ENCODE measurements at places on chromosomes 7 and 10. TPM values are rescaled to one million over a fixed set of nuclear protein-coding genes. Genes with fewer than 3 reads are reported as not detected.

SPDYE2B gene
- total RNA-seq = not detected

AP5Z1 gene
- 37.7 TPM for total RNA-seq

MICU1 gene
- 50.7 TPM for total RNA-seq

TRIM56 gene
- total RNA-seq = 5.2 TPM

GLI3 gene
- total RNA-seq = 0.91 TPM

FKBP6 gene
- total RNA-seq = not detected

LRIT1 gene
- total RNA-seq = not detected

CH25H gene
- total RNA-seq = 0.55 TPM

EXOSC1 gene
- total RNA-seq = 59.1 TPM

SEMA4G gene
- total RNA-seq = 0.42 TPM

TMEM184A gene
- 3.2 TPM for total RNA-seq

COL28A1 gene
- total RNA-seq = not detected

METTL27 gene
- 0.91 TPM for total RNA-seq

PTCD1 gene
- total RNA-seq = 2.2 TPM

PLEKHS1 gene
- 0.03 TPM for total RNA-seq

DAGLB gene
- total RNA-seq = 23.4 TPM

MMP21 gene
- not detected for total RNA-seq

EPDR1 gene
- total RNA-seq = 58.1 TPM

ZNF789 gene
- total RNA-seq = 3.1 TPM

PSPH gene
- 41.0 TPM for total RNA-seq

GPR15LG gene
- not detected for total RNA-seq

GCK gene
- 0.13 TPM for total RNA-seq

- DNase-seq = no peak
These were observed 23.7 kb upstream of the ITGB1 start for GRCh38 chr10:32981760-32982159.

DNA sequence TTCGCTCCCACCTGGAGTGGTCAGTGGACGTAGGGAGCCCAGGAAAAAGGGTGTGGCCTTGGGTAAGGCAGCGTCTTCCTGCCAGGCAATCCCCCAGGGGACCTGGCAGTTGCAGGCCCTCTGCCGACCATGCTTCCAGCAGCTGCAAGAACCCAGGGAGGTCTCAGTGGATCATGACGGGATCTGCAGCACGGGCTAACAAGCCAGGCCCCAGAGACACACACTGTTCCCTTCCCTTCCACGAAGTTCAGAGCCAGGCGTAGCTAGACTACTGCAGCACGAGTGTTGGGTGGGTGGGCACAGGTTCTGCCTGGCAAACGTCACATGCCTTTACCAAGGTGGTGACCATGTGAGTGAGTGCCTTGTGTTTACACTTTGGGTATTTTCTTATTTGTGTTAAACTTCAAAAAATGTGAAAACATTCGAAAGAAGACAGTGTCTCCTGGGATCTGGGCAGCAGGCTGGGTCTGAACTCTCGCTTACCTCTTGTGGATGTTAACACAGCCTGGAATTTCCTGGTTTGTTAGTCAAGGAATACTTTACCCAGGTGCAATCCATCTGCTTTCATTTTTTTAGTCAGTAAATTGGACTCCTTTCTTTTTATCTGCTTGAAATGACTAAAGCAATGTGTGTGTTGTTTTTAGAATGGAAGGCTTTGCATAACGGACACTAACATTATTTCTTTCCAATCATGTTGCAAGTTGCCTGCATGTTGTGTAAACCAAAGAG lies 48.2 kb upstream of the VIPR2 start:
- no peak for DNase-seq

- no peak for DNase-seq
These were observed 691.3 kb downstream of the SORCS1 start for GRCh38 chr10:106473129-106473685.

- peak; percentile 35 for DNase-seq
These were observed 53.1 kb downstream of the INPP5A start for GRCh38 chr10:132590752-132591121.

GRCh38 chr10:11689945-11690736 lies 52.0 kb upstream of the ECHDC3 start:
- no peak for DNase-seq

- DNase-seq = peak; percentile 77
These were observed 26.6 kb upstream of the KAT6B start for GRCh38 chr10:74799721-74800221.

GRCh38 chr10:72762042-72762441 lies 70.1 kb downstream of the MCU start:
- DNase-seq = no peak

- peak; percentile 65 for DNase-seq
These were observed 1.3 kb upstream of the GFRA1 start for GRCh38 chr10:116274064-116274904.

- DNase-seq = peak; percentile 78
These were observed 1.9 kb downstream of the SLC29A4 start for GRCh38 chr7:5284304-5285281.

- peak; percentile 75 for DNase-seq
These were observed 97.8 kb downstream of the HIPK2 start for GRCh38 chr7:139679731-139680594.

DNA sequence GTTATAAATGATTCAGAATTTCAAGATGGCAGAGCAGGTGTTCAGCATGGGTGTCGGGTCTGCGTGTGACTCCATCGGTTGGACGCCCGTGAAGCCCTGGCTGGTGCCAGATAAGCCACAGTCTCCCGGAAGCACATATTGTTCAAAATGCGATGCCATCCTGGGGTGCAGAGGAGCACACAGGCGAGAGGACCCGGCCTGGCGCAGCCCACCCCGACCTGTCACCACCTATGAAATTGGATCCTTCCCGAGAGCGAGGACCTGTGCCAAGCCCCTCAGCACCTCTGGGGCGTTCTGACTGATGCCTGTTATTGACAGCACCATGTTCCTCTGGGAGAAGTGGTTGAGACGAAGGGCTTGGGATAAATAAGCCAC lies 110.1 kb downstream of the ACTR3B start:
- DNase-seq = no peak

GRCh38 chr7:116802144-116802745 lies 60.1 kb upstream of the CAPZA2 start:
- DNase-seq = no peak

DNA sequence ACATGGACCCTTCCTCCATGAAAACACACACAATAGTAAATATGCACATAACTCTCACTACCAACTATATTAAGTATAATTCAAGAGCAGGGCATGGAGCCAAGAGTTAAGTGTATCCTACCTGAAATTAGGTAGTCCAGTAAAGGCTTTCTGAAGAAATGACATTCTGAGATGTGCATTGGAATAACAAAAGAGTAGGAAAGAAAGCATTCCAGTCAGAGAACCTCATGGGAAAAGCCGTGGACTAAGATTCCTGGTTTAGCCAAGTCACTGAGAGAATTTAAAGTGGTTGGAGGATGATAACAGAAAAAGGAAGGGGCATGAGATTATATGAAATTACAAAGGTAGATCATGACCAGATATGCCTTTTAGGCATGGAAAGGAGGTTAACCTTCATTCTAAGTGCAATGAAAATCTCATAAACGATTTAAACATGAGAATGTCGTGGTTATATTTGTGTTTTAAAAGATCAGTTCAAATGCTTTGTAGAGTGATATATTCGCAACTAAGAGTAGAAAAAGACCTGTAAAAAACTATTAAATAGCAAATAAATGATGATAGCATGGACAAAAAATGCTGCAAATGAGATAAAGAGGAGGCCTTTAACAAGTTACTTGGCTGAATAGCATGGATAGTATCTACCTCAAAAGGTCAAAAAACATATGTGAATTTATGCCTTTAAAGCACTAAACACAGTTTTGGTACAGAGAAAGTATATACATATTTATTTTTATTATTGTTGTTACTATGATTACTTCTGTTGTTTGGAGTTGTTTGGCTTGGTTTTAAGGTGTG lies 767.4 kb upstream of the GHITM start:
- no peak for DNase-seq

- no peak for DNase-seq
These were observed 257.7 kb upstream of the NFE2L3 start for GRCh38 chr7:25894002-25894901.

DNA sequence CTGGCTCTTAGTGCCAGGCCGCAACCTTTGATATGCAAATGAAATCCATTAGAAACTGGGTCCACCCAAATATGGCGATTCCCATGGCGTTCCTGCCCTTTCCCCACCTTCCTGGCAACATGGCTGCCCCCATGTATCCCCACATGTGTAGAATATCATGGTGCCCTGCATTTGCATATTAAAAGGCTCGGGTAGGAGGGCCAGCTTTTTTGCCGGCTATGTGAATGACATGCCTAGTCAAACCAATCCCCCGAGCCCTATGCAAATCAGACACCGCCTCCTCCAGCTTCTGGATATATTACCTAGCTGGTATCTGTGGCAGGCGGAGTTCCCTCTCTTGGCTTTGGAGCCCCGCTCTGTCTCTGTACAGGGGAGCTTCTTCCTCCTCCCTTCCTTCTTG lies 18.3 kb downstream of the MMS19 start:
- no peak for DNase-seq

GRCh38 chr10:92846854-92847201 lies 1.5 kb upstream of the EXOC6 start:
- DNase-seq = no peak

DNA sequence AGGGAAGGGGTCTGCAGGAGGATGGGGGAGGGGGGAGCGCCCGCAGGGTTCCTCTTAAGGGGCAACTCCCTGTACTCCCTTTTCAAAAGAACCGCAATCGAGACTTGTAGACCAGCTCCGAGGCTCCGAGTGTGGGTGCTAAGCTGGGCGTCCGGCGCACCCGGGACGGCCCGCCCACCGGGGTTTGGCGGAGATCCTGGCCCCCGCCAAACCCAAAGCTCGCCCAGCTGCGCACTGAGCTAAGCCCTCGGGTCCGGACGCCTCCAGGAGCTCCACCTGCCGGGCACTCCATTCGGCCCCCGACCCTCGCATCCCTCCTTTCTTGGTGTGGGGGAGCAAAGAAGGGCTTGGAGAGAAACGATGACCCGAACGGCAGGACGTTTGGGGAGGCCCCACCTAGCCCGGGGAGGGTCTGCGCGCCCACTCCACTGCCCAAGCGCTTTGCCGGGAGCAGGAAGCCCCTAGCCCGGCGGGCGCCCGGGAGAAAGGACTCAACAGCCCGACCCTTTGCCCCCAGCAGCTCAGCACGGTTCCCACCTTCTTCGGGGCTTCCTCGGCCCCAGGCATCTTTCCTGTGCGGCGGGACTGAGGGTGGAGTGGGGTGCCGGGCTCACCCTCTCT lies 651 bp downstream of the AFAP1L2 start:
- no peak for DNase-seq

DNA sequence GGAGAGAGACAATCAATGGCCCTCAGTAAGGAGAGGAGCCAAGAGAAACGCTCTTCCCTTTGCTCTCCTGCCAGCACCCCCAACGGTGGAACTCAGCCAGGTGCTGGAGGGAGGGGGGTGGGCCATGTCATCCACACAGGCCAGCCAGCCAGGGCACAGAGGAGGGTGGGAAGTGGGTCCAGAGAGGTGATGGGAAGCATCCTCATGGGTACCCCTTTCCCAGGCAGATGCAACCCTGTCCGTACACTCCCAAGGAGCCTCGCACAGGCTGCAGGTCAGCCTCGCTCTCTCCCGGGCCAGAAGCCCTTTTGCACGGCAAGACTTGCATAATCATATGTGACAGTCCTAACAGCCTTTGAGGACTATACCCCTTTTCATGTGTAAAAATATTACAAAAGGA lies 142.0 kb upstream of the NAMPT start:
- DNase-seq = no peak

DNA sequence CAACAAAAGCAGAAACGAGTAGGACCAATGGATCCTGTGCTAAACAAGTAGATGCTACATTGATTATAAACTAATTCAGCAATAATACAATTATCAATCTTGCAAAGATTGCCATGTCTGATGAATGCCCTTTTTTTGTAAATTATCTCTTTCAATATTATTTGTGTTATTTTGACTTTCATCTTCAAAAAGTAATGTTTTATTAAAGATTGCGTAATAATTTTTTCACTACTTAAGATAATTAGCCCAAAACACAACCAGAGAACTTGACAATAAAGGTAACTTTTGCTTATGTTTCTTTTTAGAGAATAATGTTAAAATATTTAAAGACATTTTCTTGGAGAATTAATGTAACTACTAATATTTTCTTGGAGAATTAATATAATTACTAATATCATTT lies 553.8 kb upstream of the VSTM2A start:
- DNase-seq = no peak

- peak; percentile 72 for DNase-seq
These were observed 5.8 kb downstream of the ZNF365 start for GRCh38 chr10:62380016-62380415.

DNA sequence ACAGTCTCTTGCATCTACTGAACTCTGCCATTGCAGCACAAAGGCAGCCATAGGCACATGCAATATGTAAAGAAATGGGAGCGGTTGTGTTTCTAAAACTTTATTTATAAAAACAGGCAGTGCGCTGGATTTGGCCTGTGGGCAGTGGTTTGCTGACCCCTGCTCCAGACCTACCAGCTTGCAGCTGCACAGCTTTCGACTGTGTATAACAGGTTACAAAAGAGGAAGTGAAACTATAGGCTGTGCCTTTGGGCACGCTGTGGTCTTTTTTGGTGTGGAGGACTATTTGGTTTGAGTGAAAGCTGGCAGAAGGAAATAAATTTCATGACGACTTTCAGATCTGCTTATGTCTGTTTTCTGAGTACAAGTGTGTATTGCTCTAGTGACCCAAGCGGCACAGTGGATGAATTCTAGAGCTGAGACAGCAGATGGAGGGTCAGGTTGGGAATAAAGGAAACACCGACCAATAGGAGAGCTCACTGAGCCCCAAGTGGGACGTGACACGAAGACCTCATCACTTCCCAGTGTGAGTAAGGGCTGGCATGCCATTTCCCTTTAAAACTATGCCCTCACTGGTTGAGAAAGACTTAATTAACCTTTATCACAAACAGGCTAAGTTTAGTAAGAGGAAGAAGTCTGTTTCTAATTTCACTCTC lies 152.7 kb downstream of the ANK3 start:
- no peak for DNase-seq

- no peak for DNase-seq
These were observed 193.0 kb downstream of the PCDH15 start for GRCh38 chr10:54607983-54608382.

- no peak for DNase-seq
These were observed 37.0 kb upstream of the PDCD4 start for GRCh38 chr10:110834629-110835301.

DNA sequence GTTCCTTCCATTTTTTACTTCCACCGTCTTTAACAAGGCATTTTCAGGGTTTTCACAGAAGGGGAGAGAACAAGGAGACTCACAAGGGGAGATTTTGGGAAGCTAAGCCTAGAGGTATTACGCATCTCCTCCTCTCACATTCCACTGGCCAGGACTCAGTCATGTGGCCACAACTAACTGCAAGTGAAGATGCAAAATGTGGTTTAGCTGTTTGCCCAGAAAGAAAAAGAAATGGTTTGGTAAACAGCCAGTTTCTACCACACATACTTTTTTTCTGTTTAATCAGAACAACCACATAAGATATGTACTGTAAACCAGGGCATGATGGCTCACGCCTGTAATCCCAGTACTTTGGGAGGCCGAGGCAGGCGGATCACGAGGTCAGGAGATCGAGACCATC lies 21.4 kb upstream of the HELLS start:
- DNase-seq = no peak

DNA sequence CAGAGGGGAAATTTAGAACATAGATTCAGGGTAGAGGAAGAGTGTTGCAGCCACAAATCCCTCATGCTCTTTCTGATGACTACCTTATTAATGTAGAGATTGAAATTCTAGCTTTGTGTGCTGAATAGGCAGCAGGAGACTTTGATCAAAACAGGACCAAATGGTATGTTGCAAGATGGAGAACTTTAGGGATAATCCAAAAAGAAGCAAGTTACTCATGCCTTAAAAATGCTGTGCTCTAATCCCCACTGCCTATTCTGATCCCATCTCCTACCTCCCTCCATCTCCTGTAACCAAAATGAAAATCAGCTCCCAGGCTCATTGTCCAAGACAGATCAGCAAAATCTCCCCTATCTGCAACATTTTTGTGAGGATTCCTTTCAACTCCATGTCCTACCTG lies 31.3 kb downstream of the CH25H start:
- DNase-seq = no peak
